Ovary (tissue), 10 donors: ENCODE measurements at places on chromosomes 2 and 18.

DNA sequence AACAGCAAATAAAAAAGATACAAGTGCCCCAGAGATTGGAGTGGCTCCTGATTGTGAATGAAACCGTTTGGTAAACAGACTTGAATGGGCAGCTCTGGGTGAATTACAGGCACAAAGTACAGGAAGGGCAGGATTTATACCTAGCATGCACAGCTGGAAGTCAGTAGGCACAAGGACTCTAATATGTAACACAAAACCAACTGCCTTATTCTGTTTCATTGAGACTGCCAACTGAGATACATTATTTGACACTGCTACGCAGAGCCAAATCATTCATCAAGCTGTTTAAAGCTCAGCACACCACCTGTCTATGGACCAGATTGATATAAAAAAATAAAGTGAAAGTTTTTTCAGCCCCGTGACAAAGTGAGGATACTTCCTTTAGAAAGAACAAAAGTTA is 541.2 kb downstream of the NUP35 start:
- no peak for DNase-seq

- DNase-seq, result no peak
Measured at GRCh38 chr2:37934591-37935513, 9.8 kb downstream of the RMDN2 start.

DNA sequence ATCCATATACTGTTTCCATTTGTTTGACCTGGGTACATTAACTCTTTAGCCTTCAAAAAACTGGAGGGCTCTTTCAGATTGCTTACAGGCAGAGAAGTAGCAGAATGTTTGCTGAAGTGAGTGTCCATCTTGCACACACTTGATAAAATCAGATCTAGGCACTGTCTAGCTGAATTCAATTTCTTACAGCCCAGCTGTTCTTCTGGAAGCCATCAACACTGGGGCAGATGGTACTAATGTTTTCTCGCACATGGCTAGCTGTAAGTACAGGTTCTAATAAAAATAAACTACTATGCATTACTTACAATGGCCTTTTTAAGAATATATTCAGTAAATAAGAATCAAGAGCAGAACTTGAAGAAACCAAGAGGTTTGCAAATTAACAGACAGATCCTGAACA is 175.9 kb downstream of the NBAS start:
- no peak for DNase-seq

- DNase-seq, result no peak
Measured at GRCh38 chr2:152513681-152514080, 178.7 kb downstream of the FMNL2 start.

DNA sequence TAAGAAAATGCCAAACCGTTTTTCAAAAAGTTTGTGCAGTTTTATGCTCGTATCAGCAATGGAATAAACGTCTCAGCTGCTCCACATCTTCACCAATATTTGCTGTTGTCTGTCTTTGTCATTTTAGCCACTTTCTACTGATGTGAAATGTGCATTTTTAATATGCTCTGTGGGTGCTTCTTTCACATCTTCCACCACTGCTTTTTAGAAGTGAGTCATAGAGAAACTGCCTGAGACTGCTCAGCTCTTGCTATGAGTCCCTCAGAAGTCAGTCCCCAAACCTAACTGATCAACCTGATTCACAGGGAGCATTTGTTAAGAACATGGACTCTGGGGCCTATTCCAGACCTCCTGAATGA is 41.0 kb upstream of the EPC2 start:
- DNase-seq, result no peak

GRCh38 chr2:64970495-64970894 is 18.7 kb upstream of the SLC1A4 start:
- no peak for DNase-seq

DNA sequence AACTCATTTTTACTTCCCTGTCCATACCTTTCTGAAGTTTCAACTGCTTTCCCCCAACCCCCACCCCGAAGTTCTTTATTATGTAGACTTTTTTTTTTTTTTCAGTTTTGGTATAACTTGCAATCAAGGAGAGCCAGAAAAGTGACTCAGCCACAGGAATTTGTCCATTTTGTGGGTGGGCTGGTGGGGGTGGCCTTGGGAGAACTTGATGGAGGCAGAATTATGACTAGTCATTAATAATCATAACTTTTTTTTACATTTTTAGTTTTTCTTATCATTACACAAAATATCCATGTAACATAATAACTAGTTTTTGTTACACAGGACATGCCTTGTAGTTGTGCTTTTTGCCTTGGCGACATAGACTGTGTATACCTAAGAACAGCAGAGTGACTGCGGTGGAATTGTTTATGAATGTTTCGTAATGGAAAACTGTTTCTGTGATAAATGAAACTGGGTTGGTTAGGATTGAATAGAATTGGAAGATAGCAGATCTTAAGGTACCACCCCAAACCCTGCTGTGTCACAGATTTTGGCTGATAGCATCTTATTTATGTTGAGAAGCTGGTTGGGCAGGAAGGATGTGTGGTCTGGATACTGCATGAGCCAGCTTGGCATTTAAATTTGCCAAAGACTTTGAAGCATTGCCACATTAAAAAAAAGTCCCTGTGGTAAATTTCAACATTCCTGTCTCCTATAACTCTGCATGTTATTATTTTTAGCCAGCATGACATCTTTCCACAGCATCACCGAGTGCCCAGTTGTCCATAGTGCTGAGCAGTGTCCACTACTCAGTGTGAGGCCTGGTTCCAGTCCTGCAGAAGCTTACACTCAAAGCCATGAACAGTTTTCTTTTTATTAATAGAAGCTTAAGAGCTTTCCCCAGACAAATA is 30.7 kb downstream of the LYPD6B start:
- DNase-seq, result no peak

- DNase-seq, result no peak
Measured at GRCh38 chr18:40072761-40073160, 1882.3 kb upstream of the PIK3C3 start.

GRCh38 chr2:196468394-196468793 is 171.1 kb upstream of the CCDC150 start:
- no peak for DNase-seq

- DNase-seq, result no peak
Measured at GRCh38 chr2:13616059-13616458, 899.3 kb downstream of the TRIB2 start.

DNA sequence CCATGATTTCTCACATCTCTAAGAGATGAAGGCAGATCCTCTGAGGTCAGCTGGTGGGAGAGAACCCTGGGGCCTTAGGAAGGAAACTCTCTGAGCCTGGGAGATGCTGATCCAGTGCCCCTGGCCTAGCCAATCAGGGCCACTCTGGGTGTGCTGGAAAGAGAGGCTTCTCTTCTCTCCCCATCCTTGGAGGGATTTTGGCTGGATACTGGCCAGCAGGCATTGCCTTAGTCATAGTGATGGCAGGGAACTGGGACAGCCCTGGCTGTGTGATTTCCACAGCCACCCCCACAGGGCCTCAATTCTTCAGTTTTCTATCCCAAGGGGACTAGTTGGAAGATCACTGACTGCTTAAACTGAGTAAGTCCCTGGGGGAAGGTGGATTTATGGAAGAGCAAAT is 26.6 kb upstream of the PLB1 start:
- no peak for DNase-seq

DNA sequence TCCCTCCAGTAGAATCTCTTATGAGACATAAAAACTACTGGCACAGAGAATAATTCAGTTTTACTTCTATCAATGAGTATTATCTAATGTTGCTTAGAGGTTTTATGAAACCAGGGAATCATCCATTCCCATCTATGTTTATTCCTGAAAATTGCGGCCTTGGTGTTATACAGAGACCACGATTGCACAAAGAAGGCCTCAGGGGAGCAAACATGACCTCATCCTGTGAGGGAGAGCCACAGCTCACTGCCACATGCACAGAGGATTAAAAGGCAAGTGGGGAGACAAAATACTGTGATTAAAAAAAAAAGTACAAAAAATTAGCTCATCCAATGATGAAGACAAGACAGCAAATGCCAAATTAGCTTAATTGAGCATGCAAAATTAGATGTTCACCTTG is 111.8 kb upstream of the SLC35G4 start:
- DNase-seq, result no peak

GRCh38 chr2:20919297-20919800 is 96.4 kb upstream of the LDAH start:
- DNase-seq, result no peak

GRCh38 chr2:1804865-1805264 is 60.5 kb upstream of the PXDN start:
- DNase-seq, result no peak

GRCh38 chr2:54801352-54801751 is 77.9 kb downstream of the EML6 start:
- no peak for DNase-seq

DNA sequence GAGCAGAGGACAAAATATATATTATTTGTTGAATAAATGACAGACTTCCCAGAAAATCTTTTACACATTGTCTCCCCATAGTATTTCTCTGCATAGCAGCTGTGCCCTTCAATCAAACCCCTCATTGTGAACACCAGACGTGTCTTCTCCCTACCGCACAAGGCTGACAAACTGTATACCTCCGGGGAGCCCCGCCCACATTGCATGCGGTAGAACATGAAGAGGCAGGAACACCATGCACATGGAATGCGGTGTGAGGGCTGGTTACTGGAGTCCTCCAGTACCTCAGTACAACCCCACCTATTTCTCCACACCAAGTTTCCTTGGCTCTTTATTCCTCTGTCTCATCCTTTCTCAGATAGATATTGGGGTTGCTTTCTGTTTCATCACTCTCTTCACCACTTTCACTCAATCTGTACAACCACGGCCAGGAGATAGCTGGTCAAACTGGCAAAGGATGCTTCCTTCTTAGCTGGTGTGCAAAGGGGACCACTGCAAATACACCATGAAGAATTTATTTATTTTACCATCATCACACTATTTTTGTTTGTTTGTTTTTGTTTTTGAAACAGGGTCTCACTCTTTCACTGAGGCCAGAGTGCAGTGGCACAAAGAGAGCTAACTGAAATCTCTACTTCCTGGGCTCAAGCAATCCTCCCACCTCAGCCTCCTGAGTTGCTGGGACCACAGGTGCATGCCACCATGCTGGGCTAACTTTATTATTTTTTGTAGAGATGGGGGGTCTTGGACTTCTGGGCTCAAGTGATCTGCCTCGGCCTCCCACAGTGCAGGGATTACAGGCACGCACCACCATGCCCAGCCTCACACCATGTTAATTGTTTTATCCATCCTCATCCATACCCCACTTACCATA is 2.3 kb upstream of the NBAS start:
- no peak for DNase-seq

- peak; percentile 23 for DNase-seq
Measured at GRCh38 chr2:71453404-71454220, at the start of gene DYSF. DYSF (plus strand) TSS chr2:71453561.
